Muscle of leg (tissue), 16 donors: ENCODE measurements at places on chromosomes 2 and 18. TPM values are rescaled to one million over a fixed set of nuclear protein-coding genes. Genes with fewer than 3 reads are reported as not detected.

- DNase-seq = no peak
These were observed 52.8 kb downstream of the TTC32 start for GRCh38 chr2:19848952-19849351.

DNA sequence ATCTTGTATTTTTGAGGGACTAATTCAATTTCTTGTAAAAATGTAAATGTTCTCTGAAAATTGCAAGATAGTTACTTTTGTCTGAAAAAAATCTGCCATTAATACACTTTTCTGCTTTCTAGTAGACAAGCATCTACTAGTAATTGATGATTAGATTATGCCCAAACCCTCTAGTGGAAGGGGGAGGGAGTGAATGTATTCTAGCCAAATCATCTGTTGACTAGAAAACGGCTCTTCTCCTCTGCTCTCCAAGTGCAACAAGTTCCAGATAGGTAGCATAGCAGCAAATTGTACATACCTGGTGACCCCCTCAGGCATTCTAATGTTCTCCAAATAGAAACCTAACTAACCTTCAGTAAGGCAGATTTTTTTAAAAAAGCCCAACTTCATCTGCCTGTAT, 58.6 kb downstream of the RELCH start:
- no peak for DNase-seq

The GPR35 gene
- 1.1 TPM for total RNA-seq

- DNase-seq = no peak
These were observed 27.6 kb upstream of the UBE2F start for GRCh38 chr2:237939251-237939650.

DNA sequence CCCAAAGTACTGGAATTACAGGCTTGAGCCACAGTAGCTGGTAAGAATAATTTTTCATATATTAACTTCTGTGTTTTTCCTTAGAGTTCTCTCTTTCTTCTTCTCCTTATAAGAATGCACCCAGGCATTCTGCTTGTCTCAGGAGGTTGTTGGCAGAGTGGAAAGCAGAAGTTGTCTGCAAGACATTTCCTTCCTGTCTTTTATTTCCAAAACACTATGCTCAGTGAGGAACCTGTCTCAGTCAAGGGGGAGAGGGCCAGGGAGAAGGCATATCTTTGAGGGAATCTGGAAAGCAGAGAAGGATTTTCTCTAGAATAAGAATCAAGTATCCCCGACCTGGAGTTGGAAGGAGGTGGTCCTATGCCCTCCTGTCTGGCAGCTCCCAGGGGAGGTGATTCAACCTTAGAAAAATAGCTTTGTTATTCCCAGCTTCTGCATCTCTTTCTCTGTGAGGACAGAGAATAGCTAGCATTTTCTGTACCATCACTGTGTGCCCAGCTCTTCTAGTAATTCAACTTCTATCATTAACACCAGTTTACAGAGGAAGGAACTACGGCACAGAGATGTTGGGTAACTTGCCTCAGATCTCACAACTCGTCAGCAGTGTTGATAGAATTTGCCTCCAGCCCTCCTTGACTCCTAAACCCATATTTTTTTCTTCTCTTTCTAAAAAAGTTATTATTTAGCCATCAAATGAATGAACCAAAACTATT, 3.8 kb upstream of the LPIN2 start:
- peak; percentile 77 for DNase-seq

The MYO1B gene
- total RNA-seq = 94.1 TPM

GRCh38 chr2:110126086-110126773, 10.6 kb upstream of the MALL start:
- DNase-seq = no peak

DNA sequence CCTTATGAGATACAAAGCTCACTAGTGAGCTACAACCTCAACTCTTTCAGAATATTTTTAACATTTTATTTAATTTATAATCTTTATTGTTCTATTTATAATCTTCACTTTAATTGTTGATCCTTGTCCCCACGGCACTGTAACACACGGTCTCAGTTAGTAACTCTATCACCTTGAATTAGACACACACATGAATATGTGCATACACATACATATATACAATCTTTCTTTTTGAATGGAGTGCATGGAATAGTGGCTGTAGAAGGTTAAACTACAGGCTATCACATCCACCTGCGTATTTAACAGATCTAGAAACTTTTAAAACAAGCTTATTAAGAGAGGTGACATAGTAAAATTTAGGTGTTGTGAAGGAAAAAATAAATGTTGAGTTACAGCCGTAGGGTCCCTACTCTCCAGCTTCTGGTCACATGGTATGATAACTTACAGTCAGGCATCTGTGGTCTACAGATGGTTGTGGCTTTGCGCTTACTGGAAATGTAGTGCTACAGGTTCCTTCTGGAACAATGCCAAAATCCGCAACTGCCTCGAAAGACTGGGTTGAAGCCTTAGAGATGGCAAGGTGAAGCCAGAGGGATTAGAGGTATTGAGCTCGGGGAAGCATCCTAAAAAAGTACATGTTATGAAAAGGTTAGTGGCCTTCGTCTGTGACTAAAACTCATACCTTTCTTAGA, 1324.1 kb upstream of the SLC39A10 start:
- DNase-seq = no peak

GRCh38 chr18:22040533-22040932, 128.9 kb upstream of the GATA6 start:
- DNase-seq = no peak

DNA sequence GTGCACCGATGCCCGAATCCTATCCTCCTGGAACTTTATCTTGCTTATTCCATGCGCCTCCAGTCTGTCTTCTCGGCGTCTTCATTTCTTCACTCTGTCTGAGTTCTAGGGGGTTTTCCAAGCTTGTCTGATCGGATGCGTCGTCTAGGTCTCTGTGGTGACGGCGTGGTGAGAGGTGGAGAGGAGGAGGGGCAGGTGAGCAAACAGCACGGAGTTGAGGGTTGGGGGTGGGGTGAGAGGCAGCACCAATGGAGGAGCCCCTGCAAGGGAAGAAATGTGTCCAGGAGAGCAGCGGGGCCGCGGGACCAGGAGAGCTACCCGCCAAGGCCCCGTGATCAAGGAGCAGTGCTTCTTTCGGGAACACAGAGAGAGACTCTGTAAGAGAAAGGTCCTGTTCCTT, 131.3 kb upstream of the TWIST2 start:
- DNase-seq = no peak

The MZT2B gene
- total RNA-seq = 203 TPM

- peak; percentile 84 for DNase-seq
These were observed 30.6 kb upstream of the TMBIM1 start for GRCh38 chr2:218322768-218323525.

GRCh38 chr2:109284826-109285225, 155.8 kb downstream of the SH3RF3 start:
- peak; percentile 96 for DNase-seq

GRCh38 chr2:18378020-18378653, 182.3 kb downstream of the RDH14 start:
- peak; percentile 66 for DNase-seq

- DNase-seq = no peak
These were observed 102.1 kb upstream of the SIX3 start for GRCh38 chr2:44839370-44839769.

The SLC9A4 gene
- 0.04 TPM for total RNA-seq

GRCh38 chr18:68301441-68301840, 413.5 kb downstream of the TMX3 start:
- DNase-seq = no peak

DNA sequence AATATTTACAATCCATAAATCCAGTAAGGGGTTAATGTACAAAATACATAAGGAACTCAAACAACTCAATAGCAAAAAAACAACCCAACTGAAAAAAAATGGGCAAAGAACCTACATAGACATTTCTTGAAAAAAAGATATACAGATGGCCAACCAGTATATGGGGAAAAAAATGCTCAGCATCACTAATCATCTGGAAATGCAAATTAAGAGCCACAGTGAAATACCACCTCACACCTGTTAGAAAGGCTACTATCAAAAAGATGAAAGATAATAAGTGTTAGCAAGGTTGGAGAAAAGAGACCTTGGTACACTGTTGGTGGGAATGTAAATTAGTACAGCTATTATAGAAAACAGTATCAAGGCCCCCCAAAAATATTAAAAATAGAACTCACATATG, 14.6 kb downstream of the AP1S3 start:
- DNase-seq = no peak

The TNFAIP6 gene
- 15.4 TPM for total RNA-seq

GRCh38 chr2:137000811-137001210, 235.5 kb downstream of the THSD7B start:
- DNase-seq = no peak

DNA sequence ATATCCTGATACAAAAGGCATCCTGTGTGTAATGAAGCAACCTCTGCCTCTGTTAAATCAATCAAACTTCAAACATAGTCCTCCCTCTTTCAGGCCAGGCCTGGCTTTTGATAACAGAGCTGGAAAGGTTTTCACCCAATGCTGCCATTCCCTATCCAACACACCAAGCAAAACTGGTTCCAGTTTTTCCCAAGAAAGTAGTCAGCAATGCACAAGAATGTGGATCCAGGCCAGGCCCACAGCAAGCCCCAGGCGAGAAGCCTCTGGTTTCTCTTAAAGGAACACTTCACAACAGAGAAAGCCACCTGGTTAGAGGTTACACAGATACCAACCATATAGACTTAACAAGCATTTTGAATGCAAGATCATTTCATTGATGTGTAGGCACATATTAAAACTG, 49.2 kb upstream of the CCDC150 start:
- DNase-seq = no peak

DNA sequence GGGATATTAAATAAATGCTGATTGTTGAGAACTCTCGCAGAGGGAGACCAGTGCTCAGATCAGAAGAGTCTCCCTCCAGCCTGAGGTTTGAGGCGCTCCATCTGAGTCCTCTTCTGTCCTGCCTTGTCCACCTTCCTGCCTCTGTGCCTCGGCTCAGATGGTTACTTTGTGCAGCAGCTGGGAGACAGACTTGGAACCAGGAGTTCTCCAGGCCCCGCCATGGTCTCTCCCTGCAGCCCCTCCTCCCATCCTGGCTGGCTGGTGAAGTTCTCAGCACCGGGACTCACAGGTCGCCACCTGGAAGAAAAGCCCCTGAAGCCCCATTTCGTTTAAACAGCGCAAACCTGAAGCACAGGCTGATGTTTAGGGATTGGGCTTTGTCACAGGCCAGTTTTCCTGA, 60.6 kb downstream of the DDX1 start:
- no peak for DNase-seq

GRCh38 chr2:132668987-132669907, 758 bp downstream of the LYPD1 start:
- peak; percentile 24 for DNase-seq

- DNase-seq = no peak
These were observed 70.3 kb downstream of the HNMT start for GRCh38 chr2:138034536-138034935.

DNA sequence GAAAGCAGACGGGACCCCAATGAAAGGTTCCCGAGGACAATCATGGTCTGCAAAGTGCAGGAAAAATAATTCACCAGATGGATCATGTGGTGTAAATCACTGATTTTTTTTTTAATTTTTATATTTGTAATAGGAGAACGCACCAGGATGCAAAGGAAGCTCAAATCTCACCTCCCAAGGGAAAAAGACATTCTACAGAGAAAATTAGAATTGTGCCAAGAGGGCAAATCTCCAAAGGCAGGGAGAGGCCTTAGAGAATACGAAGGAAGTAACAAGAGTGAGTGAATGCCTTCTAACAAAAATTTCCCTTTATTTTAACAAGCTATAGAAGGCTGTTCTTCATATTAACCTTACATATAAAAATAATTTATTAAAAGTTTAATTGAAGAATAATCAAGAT, 90.9 kb downstream of the ANKRD44 start:
- no peak for DNase-seq

The PPM1G gene
- 39.0 TPM for total RNA-seq

The FBXO41 gene
- 0.09 TPM for total RNA-seq

- no peak for DNase-seq
These were observed 40.0 kb upstream of the GLS start for GRCh38 chr2:190840569-190841172.
